ENCODE measurements at places on chromosomes 2 and 18. TPM values are rescaled to one million over a fixed set of nuclear protein-coding genes. Genes with fewer than 3 reads are reported as not detected.

GRCh38 chr2:119142824-119143223, 15.7 kb downstream of the C1QL2 start:
- DNase-seq = no peak

GRCh38 chr2:174125090-174125489, 123.2 kb downstream of the OLA1 start:
- DNase-seq = no peak

GRCh38 chr2:64237266-64237665, 93.0 kb upstream of the PELI1 start:
- DNase-seq = no peak

DNA sequence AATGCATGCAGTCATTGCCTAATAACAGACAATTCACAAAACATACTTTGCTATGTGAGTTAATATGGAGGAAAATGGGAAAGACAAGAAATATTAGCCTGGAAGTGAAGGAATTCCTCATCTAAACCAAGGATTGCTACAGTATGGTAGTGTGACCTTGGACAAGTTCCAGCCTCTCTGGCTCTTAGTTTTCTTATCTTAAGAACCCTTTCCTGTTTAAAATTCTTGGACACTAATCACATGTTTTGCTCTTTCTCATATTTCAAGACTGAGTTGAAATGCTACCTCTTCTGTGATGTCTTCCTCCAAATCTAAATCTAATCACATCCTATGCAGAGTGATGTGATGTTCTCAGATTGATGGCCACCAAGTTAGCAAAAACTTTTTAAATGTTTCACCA, 20.8 kb upstream of the ADAM23 start:
- DNase-seq = no peak

- no peak for DNase-seq
Observed at GRCh38 chr18:65365245-65365980, 385.4 kb upstream of the CDH7 start.

DNA sequence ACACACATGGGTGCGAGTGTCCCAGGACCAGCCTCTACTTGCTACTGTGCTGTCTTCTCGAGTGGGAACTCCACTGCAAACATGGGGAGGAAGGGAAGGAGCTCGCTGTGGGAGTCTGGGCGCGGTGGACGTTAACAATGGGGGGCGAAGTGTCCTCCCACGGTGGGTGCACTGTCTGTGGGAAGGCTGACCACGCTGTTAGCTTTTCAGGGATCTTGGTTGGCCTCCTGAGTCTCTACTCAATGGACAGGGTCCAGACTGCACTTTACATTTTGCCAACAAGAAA, 146.7 kb downstream of the MBP start:
- DNase-seq = no peak

DNA sequence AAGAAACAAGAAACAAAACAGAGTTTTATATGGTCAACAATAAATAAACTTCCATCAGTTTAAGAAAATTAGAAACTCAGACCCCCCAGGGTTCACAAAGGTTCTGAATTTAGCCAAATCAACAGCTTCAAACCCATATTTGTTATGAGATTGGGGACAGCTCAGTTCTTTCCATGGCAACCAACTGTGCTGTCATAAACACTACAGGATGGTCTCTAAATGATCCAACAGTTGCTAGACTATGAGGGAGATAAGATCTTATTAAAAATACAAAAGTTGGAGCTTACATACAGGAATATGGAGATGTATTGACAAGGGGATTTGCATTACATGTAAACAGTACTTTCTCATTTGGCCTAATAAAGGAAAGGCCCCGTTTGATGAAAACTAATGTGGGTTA, 154.6 kb upstream of the CTAGE1 start:
- DNase-seq = no peak

- DNase-seq = no peak
Observed at GRCh38 chr2:47799031-47799609, 16.2 kb downstream of the MSH6 start.

DNA sequence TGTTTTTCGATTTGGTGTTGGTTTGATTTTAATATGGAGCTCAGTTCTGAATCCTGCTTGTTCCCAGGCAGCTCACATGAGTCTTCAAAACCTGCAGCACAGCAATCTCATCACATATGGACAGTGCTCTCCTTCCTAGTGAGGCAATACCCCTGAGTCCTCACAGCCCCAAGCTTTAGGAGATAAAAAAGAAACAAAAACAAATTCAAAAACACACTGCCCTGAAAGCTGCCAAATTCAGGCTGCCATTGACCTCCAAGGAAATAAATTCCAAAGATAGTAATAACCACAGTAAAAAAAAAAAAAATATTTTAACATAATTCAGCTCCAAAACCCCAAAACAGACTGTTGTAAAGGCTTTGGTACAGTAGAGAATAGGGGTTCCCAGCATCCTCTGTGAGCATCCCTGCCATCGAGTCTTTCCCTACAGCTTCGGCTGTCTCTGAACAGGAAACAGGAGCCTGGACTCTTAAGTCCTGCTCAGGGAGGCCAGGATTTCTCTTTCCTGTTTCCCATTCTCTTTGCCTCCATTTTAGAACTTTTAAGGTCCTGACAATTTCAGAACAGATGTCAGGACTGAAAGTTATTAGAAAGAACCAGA, 14.7 kb upstream of the SP3 start:
- no peak for DNase-seq

GRCh38 chr2:236237468-236238190, 26.6 kb downstream of the ASB18 start:
- no peak for DNase-seq

DNA sequence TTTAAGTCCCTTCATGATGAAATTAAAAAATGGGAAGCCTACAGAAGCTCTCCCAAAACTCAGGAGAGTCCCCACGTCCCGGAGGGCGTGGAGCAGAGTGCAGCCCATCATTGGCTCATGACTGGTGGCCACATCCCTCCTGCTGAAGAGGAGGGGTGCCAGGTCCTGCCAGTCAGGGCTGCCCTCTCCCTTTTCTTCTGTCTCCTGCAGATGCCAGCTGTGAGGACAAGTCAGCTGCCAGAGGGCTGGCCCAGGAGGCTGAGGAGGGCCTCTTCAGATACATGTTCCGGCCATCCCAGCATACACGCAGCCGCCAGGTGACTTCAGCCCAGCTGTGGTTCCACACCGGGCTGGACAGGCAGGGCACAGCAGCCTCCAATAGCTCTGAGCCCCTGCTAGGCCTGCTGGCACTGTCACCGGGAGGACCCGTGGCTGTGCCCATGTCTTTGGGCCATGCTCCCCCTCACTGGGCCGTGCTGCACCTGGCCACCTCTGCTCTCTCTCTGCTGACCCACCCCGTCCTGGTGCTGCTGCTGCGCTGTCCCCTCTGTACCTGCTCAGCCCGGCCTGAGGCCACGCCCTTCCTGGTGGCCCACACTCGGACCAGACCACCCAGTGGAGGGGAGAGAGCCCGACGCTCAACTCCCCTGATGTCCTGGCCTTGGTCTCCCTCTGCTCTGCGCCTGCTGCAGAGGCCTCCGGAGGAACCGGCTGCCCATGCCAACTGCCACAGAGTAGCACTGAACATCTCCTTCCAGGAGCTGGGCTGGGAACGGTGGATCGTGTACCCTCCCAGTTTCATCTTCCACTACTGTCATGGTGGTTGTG, 2.6 kb downstream of the INHA start:
- DNase-seq = no peak

DNA sequence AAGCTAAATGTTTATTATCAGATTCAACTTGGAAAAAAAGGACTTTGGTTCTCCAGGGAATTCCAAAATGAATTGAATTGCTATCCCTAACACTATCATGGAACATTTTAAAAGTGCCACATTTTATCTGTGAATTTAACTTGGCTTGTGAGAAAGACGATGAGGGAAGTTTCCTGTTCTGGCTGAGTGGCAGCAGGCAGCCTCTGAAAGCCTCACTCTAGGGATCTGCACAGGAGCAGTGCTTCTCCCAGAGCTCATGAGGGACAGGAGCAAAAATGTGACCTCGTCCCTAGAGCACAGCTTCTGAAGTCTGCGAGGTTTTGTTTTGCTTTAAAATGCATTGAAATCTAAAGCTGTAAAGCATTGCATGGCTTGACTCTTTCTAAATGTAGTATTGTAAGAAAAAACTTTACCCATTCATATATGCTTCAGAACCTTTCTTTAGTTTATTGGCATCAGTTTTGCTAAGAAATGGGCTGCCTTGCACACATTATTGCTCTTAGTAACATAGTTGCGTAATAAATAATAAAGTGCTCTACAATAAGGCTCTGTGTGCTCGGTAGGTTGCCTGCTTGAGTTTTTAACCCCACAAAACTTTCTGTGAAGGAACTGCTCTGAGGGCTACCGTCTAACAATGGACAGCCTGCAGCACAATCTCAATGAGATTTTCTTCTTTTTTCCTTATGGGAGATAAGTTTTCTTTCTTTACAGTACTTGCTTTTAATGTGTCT, 136.2 kb upstream of the CDCA7 start:
- DNase-seq = no peak

DNA sequence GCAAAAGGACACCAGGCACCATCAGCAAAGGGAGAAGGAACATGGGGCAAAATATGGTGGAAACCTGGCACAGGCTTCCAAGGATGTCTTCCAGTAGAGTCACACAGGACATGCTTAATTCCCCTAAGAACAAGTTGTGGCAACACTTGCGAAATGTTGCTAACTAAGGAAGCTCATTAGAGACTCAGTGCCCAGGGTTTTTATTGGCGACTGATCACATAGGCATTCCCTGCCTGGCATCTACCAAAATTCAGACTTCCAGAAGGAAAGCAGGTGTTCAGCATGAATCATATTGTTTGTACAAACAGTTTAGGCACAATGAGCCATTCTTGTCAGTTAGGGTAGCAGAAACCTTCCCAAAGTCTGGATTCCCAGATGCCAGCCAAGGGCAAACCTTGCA, 25.7 kb downstream of the SLC4A1AP start:
- DNase-seq = no peak

The CAMKMT gene
- total RNA-seq = 6.6 TPM

The ZAP70 gene
- total RNA-seq = 1.6 TPM

The PTPRN gene
- not detected for total RNA-seq

The CCDC141 gene
- total RNA-seq = 97.5 TPM

The GCG gene
- not detected for total RNA-seq

The MARCHF4 gene
- total RNA-seq = not detected

The ERBB4 gene
- 20.6 TPM for total RNA-seq

The FAM110C gene
- 5.3 TPM for total RNA-seq

Measured in left cardiac atrium (tissue), 4 donors.